Tibial artery (tissue), 4 donors: ENCODE measurements at places on chromosomes 6 and 20.

GRCh38 chr6:21594416-21595281, 1.1 kb downstream of the SOX4 start:
- DNase-seq: peak; percentile 60

DNA sequence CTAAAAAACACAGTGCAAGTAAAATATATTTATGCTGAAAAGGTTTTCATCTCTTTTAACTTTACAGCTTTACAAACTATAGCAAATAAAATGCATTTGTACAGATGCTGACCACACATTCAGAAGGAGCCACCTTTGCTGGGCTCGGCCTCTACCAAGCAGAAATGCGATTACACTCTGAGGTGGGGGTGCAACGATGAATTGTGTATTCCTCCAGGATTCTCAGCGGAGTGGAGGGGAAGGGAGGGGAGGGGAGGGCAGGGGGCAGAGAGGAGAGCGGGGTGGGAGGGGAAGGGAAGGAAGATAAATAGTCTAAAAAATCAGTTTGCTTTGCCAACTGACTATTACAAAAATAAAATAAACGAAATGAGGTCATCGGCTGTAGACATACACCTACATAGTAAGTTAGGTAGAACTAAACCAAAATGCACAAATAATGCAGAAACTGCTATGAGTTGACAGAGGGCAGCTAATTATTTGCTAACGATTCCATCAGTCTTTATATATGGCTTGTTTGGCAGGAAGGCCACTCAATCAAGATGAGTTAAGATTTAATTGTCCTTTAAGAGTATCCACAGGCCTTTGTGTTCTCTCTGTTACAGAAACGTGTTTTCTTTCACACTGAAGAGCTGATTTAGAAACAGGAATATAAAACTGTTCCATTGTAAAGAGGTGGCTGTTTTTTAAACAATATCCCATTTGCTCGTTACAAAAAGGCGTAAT, 90.1 kb downstream of the TAF4 start:
- DNase-seq: no peak

GRCh38 chr6:5150551-5151075, 65.5 kb downstream of the PPP1R3G start:
- DNase-seq: no peak

GRCh38 chr6:170283212-170284081, 7.4 kb downstream of the DLL1 start:
- no peak for DNase-seq

DNA sequence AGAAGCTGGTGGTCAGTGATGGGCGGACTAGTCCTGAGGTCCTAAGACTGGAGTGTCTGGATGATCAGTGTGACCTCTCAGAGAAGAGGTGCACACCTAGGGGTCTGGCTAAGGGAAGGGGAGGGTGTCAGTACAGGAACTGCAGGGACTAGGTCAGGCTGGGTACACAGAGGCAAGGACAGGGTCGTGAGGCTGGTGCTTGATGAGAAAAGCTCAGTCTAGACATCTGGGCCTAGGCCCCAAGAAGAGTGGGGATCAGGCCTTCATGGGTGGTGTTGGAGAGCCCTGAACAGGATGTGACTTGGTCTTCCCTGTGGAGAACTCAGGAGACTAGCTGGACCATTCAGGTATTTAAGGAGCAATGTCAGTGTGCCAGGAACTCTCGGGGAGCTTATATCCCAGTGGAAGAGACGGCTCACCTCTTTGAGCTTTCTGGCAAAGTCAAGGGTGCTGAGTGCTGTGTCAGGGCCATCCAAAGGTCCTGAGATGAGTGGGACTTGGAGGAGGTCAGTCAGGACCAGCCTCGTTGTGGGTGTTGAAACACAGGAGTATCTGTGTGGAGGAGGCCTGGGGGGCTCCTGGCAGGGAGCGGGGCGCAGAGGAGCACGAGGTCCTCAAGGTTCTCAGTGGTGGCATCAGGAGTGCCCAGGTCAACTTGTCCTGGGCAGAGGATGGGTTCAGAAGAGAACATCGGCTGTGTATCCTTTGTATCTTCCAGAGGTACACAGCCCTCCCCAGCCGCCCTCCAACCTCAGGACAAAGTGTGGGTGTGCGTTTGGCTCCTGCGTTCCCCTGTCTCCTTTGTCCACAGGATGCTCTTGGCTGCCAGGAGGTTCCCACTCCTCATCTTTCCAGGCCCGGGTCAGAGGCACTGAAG, 13.3 kb upstream of the MYT1 start:
- DNase-seq: no peak

GRCh38 chr6:131469130-131469529, 103.9 kb upstream of the ARG1 start:
- no peak for DNase-seq

GRCh38 chr6:17983730-17984129, 3.7 kb downstream of the KIF13A start:
- no peak for DNase-seq

DNA sequence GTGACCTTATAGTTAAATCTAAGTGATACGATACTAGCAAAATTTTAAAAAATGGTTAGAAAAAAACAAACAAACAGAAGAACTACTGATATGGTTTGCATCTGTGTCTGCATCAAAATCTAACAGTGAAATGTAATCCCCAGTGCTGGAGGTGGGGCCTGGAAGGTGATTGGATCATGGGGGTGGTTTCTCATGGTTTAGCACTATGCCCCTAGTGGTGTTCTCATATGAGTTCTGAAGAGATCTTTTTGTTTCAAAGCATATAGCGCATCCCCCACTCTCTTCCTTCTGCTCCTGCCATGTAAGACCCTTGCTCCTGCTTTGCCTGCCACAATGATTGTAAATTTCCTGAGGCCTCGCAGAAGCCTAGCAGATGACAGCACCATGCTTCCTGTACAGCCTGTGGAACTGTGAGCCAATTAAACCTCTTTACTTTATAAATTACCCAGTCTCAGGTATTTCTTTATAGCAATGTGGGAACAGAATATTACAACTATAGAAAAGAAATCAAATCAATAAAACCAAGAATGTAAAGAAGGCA, 5.4 kb downstream of the FBXL4 start:
- DNase-seq: no peak

DNA sequence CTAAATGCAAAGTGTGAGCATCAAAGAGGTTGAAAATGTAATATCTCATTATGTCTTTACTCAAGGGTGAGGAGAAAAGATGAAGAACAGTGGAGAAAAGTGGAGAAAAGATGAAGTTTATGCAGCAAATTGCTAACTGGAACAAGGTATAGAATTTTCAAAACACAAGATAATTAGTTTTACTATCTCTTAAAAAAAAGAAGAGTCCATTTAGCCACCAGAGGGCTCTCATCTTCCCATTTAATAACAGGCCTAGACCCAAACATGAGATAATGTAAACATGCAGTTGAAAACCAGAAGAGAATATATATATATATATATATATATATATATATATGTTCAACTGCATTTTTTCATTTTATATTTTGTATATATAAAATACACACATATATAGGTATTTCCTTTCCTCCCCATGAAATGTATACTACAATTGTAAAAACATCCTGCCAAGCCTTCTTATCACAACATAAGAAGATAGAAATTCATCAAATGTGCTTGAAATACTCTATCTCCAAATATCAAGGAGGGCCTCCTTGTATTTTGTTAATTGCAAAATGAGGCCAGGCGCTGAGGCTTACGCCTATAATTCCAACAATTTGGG, 78.4 kb downstream of the ADTRP start:
- no peak for DNase-seq

DNA sequence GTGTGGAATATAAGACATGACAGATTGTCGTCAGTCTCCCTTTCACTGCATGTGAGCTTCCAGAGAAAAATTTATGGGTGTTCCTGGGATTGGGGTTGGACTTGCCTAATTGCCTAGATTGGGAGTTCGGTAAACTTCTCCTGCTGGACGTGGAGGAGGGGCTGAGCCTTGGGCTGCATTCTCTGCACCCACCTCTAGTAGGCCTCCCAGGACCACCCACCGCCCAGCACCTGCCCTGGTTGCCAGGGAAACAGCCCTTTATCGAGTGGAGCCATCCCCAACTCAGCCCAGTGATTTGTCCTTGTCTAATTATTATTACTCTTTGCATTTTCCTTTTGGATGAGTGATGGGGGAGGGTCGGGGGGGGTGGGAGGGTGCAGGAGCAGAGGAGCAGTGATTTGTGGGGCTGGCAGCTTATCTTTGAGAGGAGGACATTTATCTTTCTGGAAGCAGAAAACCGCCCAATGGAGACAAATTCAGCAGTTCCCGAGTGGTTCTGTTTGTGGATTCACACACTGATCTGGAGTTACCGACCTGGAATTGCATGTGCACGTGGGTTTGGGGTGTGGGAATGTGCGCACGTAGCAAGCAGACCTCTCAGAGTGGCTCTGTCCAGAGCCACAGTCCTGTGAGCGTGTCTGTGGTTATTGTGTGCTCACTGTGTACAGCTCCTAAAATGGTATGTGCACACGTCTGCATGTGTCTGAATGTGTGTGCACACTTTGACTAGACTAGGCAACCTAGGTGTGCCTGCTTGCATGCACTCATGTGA, 104.5 kb downstream of the DHX35 start:
- DNase-seq: no peak

DNA sequence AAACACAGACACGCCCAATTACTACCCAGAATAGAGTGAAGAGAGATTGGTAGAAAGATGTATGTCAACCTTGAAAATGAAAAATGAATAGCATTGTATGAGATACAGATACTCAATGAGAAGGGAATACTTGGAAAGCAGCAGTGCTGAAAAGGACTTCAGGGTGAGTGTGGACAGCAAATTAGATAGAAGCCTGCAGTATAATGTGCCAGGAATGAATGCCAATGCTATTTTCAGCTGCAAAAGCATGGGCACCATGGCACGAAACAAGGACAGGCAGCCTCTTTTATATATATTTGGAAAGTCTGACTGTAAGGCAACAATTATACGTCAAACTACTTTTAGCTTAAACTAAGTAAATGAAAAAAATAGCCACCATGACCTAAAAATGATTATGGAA, 118.2 kb downstream of the PTCHD4 start:
- DNase-seq: no peak

- peak; percentile 68 for DNase-seq
Measured at GRCh38 chr20:35146299-35146919, 727 bp downstream of the EDEM2 start.

GRCh38 chr6:30450548-30450908, 38.8 kb upstream of the HLA-E start:
- no peak for DNase-seq

DNA sequence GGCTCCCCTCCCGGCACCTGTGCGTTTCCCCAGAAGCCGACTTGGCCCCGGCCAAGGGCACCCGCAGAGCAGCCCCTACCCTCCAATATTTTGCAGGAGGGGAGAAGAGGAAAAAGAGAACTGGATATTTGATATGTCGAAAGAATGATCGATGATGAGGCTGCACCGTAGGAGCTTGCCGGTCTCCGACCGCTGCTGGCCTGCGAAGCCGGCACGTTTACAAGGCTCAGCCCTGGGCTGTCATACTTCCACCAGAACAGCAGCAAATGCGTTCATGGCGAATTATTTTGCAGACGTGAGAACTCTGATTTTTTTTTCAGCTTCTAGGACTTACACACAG, 296.7 kb downstream of the TFAP2C start:
- DNase-seq: no peak

- no peak for DNase-seq
Measured at GRCh38 chr6:108604156-108604555, 43.4 kb downstream of the FOXO3 start.

GRCh38 chr6:15153191-15153590, 92.7 kb upstream of the JARID2 start:
- no peak for DNase-seq

DNA sequence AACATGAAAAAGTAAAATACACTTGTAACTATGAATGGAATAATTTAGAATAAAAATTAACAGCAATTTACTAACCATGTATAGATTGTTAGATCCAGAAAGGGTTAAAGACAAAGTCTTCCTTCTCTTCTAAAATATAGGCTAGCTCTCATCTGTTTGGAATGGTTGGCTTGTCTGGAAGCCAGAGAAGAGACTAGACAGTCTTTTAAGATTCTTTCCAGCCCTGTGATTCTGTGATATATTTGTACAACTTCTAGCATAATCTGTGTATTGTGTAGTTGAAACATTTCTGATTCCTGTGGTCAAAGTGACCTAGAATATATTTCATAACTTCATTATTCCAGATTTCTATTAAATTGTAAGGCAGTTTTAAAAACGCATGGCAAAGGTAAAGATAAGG, 196.6 kb downstream of the UST start:
- DNase-seq: no peak

GRCh38 chr6:28943223-28943556, 19.4 kb upstream of the TRIM27 start:
- no peak for DNase-seq

GRCh38 chr6:31122791-31123706, 2.8 kb upstream of the CDSN start:
- DNase-seq: peak; percentile 92

DNA sequence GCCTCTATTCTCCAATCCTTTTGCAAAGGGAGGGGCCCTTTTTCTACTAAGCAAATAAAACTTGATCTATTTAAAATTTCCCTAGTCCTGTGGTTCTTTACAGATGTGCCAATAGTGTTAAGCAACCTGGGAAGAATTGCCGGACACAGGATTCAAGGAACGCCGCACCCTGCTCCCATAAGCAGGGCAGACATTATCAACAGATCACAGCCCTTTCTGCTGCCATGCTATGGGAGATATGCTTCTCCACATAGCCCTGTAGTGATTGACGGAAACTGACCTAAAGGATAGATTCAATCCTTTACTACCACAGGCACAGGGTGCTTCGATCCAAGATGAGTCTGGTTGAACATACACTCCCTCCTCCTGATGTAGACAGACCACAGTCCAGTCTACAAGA, 118.4 kb upstream of the TRAF3IP2 start:
- DNase-seq: no peak

- DNase-seq: no peak
Measured at GRCh38 chr20:35018590-35019371, 63.1 kb downstream of the MYH7B start.

DNA sequence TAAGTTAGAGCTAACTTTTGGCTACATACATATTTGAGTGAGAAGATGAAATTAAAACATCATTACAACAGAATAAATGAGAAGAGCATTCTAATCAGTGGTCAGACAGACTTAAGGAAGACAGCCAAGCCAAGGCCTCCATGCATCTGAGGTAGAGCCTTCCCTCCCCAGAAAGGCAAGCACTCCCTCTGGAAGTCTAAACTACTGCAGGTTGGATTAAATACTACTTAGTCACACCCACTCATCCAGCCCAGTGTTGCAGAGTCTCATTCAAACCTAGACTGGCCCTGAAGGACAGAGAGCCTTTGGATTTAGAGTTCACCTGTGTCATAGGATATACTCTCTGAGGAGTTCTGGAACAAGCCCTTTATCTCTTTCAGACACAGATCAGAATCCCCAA, 29.2 kb downstream of the TMX4 start:
- DNase-seq: no peak

GRCh38 chr20:47351643-47352331, 4.7 kb downstream of the ZMYND8 start:
- DNase-seq: no peak
